Activated naive CD8-positive, alpha-beta T cell treated with anti-CD3 and anti-CD28 coated beads for 36 hours (primary cell): ENCODE measurements at places on chromosomes 6 and 20.

DNA sequence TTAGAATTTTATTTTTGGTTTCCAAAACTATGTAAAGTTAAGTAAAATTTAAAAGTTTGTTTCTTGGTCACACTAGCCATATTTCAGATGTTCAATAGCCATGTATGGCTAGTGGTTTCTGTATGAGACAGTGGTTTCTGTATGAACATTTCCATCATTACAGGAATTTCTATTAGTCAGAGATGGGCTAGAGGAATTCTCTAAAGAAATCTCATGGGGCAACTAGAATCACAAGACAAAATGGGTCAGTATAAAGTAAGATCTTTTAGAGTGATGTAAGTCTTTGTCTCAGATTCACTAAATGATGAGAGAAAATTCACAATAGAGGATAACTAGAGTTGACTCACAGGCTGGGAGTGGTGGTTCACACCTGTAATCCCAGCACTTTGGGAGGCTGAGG, 149.0 kb downstream of the FUT9 start:
- no peak overlapping the region for H3K4me3 ChIP-seq
- H3K4me1 ChIP-seq: no peaks in the 10 kb centered on the region
- DNase-seq: no peak
- H3K27ac ChIP-seq: no peak overlapping the region

DNA sequence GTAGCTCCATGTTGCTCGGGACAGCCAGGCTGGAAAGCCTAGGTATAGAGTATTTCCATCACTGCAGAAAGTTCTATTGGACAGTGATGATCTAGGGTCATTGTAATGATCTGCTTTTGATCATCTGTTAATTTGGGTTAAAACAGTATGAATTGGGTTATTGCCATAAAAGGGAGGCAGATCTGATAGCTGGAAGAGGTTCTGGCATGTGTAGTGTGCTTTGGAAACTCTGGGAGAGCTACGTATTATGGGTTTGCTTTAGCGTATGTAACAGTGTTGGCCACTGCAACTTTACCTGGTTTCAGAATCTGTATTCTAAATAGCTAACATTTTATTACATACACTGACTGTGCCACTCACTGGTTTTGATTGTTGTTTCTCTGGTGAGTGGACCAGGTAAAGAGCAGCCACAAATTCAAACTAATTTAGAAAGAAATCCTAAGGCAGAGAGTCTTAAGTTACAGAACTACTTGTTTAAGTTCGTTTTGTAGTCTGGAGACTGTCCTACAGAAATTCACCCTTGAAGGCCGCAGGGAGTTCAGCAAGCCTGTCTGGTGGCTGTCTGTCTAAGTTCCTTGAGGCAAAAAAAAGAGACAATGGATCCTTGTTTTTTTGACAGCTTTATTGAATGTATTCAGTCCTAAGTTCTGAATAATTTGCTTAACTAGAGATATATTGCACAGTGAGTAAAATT, 300.3 kb downstream of the PRL start:
- DNase-seq: no peak
- no peak overlapping the region for H3K4me3 ChIP-seq
- no peak overlapping the region for H3K27ac ChIP-seq
- peaks cover 6% of the 10 kb centered on the region for H3K27me3 ChIP-seq
- H3K36me3 ChIP-seq: no peaks in the 10 kb centered on the region
- H3K4me1 ChIP-seq: peaks cover 3% of the 10 kb centered on the region

DNA sequence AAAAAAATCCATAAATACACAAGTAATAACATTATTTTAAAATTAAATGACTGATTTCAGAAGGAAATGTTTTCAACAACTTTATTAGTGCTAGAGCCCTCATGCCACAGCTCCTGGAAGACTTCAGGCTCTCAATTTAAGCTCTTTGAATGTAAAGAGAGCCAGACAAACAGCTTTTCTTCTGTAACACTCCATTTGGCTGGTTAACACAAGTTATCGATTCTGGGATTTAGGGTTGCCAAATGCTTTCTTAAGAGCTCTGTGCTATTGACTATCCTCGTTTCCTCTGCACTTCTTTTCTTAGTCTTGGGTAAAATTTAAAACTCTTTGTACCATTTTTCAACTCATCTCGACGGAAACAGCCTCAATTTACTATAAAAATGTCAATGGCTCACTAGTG, 402.5 kb downstream of the PRKN start:
- DNase-seq: no peak
- H3K36me3 ChIP-seq: peaks cover 8% of the 10 kb centered on the region
- H3K4me1 ChIP-seq: no peaks in the 10 kb centered on the region
- H3K4me3 ChIP-seq: no peak overlapping the region

DNA sequence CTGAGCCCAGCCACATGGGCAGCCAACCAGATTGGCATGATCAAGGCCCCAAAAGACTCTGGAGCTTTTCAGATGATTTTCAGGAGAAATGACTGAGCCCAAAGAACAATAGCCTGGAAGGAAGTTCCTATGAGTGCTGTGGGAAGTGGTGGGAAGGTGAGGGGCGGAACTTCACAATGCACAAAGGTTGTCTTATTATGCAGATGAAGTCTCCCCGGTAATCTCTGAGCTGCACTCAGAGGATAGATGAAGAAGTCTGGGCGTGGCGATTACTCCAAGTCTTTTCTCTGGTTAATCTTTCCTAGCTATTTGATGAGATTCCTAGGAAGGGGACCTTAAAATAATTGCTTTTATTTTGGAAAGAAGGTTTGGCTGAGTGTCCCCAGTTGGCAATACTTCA, 36.9 kb downstream of the LBP start:
- no peak overlapping the region for H3K27ac ChIP-seq
- H3K4me1 ChIP-seq: no peaks in the 10 kb centered on the region
- H3K27me3 ChIP-seq: peaks cover 12% of the 10 kb centered on the region
- no peak for DNase-seq
- H3K4me3 ChIP-seq: no peak overlapping the region

- H3K4me3 ChIP-seq: no peak overlapping the region
- H3K27me3 ChIP-seq: peaks cover 10% of the 10 kb centered on the region
- H3K4me1 ChIP-seq: no peaks in the 10 kb centered on the region
- no peaks in the 10 kb centered on the region for H3K36me3 ChIP-seq
- no peak for DNase-seq
- no peak overlapping the region for H3K27ac ChIP-seq
These were observed 187.1 kb downstream of the BMP7 start for GRCh38 chr20:57079031-57080005.

DNA sequence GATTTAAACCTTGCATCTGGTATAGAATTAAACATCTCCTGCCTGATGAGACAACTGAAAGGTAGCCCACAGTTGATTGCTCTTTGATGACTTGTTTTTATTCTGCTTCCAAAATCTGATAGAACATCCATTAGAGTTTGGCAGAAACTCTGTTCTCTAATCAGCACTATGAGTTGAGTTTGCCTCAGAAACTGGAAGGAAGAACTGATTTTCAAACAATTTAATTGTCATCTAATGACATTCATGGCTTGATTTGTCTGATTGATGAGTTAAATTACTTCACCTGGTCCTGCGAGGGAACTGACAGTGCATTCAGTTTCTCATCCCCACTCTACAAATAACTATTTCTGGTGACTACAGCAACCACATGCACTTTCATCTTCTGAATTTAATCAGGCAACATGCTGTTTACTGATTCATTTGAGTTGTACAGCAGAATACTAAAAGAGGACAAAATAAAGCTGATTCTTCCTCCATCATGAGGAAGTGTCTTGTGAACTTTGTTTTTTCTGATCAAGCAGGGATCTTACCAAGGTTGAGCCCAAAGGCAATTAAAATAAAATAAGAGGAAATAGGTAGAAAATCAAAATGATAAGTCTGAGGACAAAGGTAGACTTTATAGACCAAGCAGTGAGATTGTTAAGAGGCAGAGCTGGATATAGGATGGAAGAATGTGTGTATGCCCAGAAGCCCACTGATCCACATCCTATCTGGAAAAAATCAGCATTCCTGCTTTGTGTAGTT, 15.7 kb upstream of the MRAP2 start:
- no peaks in the 10 kb centered on the region for H3K4me1 ChIP-seq
- no peaks in the 10 kb centered on the region for H3K36me3 ChIP-seq
- peaks cover 18% of the 10 kb centered on the region for H3K27me3 ChIP-seq
- H3K27ac ChIP-seq: no peak overlapping the region
- no peak overlapping the region for H3K4me3 ChIP-seq

- no peak for DNase-seq
- no peak overlapping the region for H3K4me3 ChIP-seq
- H3K4me1 ChIP-seq: peaks cover 61% of the 10 kb centered on the region
- no peaks in the 10 kb centered on the region for H3K36me3 ChIP-seq
- peak overlapping the region; percentile 84 for H3K27ac ChIP-seq
These were observed 27.3 kb downstream of the PRDM1 start for GRCh38 chr6:106113256-106113959.

DNA sequence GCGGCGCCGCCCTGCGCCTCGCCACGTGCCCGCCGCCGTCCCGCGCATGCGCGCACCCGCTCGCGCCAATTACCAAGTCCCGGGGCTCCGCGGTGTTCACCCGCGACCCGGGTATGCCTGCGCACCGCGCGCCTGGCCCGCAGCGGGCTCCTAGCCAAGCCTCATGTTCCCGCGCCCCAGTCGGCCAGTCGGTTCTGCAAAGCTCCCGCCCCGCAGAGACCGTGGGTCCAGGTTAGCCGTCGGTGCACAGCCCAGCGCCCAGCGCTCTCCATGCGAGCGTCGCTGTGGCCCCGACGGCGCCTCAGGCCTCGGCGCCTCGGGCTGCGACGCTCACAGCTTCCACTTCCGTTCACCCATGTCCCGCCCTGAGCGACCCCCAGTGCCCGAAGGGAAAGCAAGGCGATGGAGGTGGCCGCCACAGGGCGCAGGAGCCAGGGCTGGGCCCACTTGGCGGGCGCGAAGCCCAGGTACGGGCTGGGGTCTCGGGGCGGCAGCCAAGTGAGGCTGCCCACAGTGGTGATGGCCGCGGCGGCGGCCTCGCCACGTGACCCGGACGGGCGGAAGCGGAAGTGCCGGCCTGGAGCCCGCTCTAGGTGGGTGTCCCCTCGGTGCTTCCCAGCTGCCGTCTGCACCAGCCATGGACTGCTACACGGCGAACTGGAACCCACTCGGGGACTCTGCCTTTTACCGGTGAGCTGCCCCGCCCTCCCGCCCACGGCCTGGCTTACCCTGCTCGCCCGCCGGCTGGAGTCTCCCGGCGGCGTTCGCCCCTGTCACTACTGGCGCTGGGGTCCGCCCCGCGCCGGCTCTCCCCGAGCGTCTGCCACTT, at the start of the genes PCED1A and VPS16:
Gene PCED1A, minus strand, starts transcription at position 518 of the 829 bp plus-strand sequence. CDS start 743 bp downstream, outside the sequence.
Gene VPS16, plus strand, starts transcription at position 608 of the 829 bp plus-strand sequence. Its CDS starts 30 bp downstream, at position 638.
- DNase-seq: peak; percentile 94
- H3K4me1 ChIP-seq: peaks cover 23% of the 10 kb centered on the region
- no peaks in the 10 kb centered on the region for H3K27me3 ChIP-seq
- peak within 1 kb of the TSS; percentile 86 for H3K27ac ChIP-seq
- H3K4me3 ChIP-seq: peak within 1 kb of the TSS; percentile 76
- H3K36me3 ChIP-seq: peaks cover 20% of the 10 kb centered on the region

- DNase-seq: no peak
- no peak overlapping the region for H3K27ac ChIP-seq
These were observed 30.0 kb upstream of the TPD52L1 start for GRCh38 chr6:125123468-125124048.

- H3K4me3 ChIP-seq: no peak overlapping the region
- no peaks in the 10 kb centered on the region for H3K27me3 ChIP-seq
- H3K36me3 ChIP-seq: no peaks in the 10 kb centered on the region
- no peak for DNase-seq
- H3K4me1 ChIP-seq: peaks cover 39% of the 10 kb centered on the region
These were observed 111.3 kb downstream of the TNFAIP3 start for GRCh38 chr6:137978252-137978896.

- peak; percentile 36 for DNase-seq
- no peak overlapping the region for H3K27ac ChIP-seq
- H3K36me3 ChIP-seq: peaks cover 36% of the 10 kb centered on the region
- peaks cover 31% of the 10 kb centered on the region for H3K4me1 ChIP-seq
- no peaks in the 10 kb centered on the region for H3K27me3 ChIP-seq
These were observed 58.3 kb upstream of the GNRH2 start for GRCh38 chr20:2984956-2985661.

GRCh38 chr6:141541581-141542324, 591.0 kb upstream of the GJE1 start:
- H3K4me1 ChIP-seq: peaks cover 7% of the 10 kb centered on the region
- no peak overlapping the region for H3K4me3 ChIP-seq
- no peaks in the 10 kb centered on the region for H3K36me3 ChIP-seq

GRCh38 chr6:98486057-98486456, 348.3 kb upstream of the POU3F2 start:
- no peak overlapping the region for H3K27ac ChIP-seq
- H3K36me3 ChIP-seq: no peaks in the 10 kb centered on the region
- peaks cover 4% of the 10 kb centered on the region for H3K27me3 ChIP-seq
- DNase-seq: no peak
- no peak overlapping the region for H3K4me3 ChIP-seq

- no peaks in the 10 kb centered on the region for H3K36me3 ChIP-seq
- H3K27me3 ChIP-seq: peaks cover 82% of the 10 kb centered on the region
- no peak for DNase-seq
- no peak overlapping the region for H3K27ac ChIP-seq
These were observed 3.4 kb upstream of the MAFB start for GRCh38 chr20:40692240-40693011.

GRCh38 chr6:43393602-43394001, 24.2 kb upstream of the ZNF318 start:
- no peak for DNase-seq
- no peaks in the 10 kb centered on the region for H3K36me3 ChIP-seq
- H3K4me1 ChIP-seq: peaks cover 23% of the 10 kb centered on the region
- peak overlapping the region; percentile 8 for H3K4me3 ChIP-seq
- H3K27me3 ChIP-seq: peaks cover 36% of the 10 kb centered on the region

- H3K27me3 ChIP-seq: no peaks in the 10 kb centered on the region
- H3K27ac ChIP-seq: peak overlapping the region; percentile 92
- peaks cover 87% of the 10 kb centered on the region for H3K4me1 ChIP-seq
- peaks cover 38% of the 10 kb centered on the region for H3K36me3 ChIP-seq
- H3K4me3 ChIP-seq: peak overlapping the region; percentile 75
- no peak for DNase-seq
These were observed 7.6 kb downstream of the PTPN1 start for GRCh38 chr20:50517817-50518154.

- DNase-seq: no peak
- H3K36me3 ChIP-seq: peaks cover 13% of the 10 kb centered on the region
- peak overlapping the region; percentile 30 for H3K27ac ChIP-seq
- peaks cover 26% of the 10 kb centered on the region for H3K4me1 ChIP-seq
- no peaks in the 10 kb centered on the region for H3K27me3 ChIP-seq
These were observed 87.5 kb downstream of the SYNJ2 start for GRCh38 chr6:158068893-158069799.

- no peak for DNase-seq
- peaks cover 16% of the 10 kb centered on the region for H3K27me3 ChIP-seq
These were observed 13.4 kb downstream of the UST start for GRCh38 chr6:148760258-148760534.

DNA sequence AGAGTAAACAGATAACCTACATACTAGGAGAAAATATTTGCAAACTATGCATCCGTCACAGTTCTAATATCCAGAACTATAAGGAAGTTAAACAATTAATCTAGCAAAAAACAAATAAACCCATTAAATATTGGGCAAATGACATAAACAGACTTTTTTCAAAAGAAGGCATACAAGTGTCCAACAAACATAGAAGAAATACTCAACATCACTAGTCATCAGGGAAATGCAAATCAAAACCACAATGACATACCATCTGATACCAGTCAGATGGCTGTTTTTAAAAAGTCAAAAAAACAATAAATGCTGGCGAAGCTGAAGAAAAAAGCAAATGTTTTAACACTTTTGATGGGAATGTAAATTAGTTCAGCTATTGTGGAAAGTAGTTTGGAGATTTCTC, 1117.7 kb upstream of the MAP3K7 start:
- H3K27ac ChIP-seq: no peak overlapping the region
- no peak overlapping the region for H3K4me3 ChIP-seq
- H3K27me3 ChIP-seq: no peaks in the 10 kb centered on the region
- DNase-seq: no peak
- no peaks in the 10 kb centered on the region for H3K36me3 ChIP-seq
- H3K4me1 ChIP-seq: no peaks in the 10 kb centered on the region

GRCh38 chr6:170134471-170135440, 156.1 kb downstream of the DLL1 start:
- H3K4me3 ChIP-seq: no peak overlapping the region
- no peaks in the 10 kb centered on the region for H3K4me1 ChIP-seq
- H3K27me3 ChIP-seq: no peaks in the 10 kb centered on the region
- DNase-seq: no peak
- no peaks in the 10 kb centered on the region for H3K36me3 ChIP-seq
